Activated T-helper 1 cell treated with anti-CD3 and anti-CD28 coated beads, Interleukin-2, amount 50 U/mL, for 16 hours (primary cell): ENCODE measurements at places on chromosomes 7 and 10.

DNA sequence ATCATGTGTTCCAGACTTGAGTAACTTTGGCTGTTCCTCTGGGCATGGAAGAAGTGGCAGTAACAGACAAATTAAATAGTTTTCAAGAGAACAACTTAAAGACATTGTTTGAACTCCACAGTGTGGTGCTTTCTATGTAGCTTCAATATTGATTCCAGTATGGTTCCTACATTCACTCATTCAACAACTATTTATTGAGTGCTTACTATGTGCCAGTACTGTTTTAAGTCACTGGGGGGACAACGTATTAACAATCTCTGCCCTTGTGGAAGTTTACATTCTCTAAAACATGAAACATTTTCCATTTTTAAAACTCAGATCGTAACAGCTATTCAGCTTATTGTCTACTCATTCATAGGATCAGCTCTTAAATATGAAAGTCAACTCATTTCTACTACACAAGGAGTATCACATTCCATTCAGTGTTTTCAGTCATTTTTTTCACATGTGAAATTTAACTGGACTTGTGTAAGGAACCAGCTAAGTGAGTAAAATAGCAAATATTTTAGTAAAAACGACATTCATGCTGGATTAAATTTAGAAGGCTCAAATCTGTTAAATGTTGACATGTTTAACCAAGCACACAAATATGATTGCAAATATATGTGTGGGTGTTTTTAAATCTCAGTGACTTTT lies 13.6 kb upstream of the CUBN start:
- no peak for DNase-seq

DNA sequence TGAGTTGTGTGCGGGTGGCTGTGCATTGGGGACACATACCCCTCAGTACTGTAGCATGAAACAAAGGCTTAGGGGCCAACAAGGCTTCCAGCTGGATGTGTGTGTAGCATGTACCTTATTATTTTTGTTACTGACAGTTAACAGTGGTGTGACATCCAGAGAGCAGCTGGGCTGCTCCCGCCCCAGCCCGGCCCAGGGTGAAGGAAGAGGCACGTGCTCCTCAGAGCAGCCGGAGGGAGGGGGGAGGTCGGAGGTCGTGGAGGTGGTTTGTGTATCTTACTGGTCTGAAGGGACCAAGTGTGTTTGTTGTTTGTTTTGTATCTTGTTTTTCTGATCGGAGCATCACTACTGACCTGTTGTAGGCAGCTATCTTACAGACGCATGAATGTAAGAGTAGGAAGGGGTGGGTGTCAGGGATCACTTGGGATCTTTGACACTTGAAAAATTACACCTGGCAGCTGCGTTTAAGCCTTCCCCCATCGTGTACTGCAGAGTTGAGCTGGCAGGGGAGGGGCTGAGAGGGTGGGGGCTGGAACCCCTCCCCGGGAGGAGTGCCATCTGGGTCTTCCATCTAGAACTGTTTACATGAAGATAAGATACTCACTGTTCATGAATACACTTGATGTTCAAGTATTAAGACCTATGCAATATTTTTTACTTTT lies 1.8 kb downstream of the DDIT4 start:
- DNase-seq = no peak

- no peak for DNase-seq
These were observed 126.0 kb downstream of the KCNMA1 start for GRCh38 chr10:77511498-77512218.

DNA sequence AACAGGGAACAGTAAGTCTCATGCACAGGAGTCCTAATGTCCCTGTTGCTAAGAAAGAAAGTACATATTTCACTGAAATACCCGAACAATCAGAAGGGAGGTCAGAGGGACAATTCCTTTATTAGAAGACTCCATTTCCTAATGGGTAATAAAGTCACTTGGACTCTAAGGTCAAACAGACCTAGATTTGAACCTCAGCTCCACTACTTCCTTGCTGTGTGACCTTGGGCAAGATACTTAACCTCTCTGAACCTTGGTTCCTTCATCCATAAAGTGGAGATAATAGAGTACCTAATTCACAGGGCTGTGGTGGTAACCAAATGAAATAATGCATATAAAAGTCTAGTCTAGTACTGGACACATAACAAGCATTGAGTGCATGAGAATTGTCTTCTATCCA lies 29.2 kb upstream of the HABP2 start:
- no peak for DNase-seq

DNA sequence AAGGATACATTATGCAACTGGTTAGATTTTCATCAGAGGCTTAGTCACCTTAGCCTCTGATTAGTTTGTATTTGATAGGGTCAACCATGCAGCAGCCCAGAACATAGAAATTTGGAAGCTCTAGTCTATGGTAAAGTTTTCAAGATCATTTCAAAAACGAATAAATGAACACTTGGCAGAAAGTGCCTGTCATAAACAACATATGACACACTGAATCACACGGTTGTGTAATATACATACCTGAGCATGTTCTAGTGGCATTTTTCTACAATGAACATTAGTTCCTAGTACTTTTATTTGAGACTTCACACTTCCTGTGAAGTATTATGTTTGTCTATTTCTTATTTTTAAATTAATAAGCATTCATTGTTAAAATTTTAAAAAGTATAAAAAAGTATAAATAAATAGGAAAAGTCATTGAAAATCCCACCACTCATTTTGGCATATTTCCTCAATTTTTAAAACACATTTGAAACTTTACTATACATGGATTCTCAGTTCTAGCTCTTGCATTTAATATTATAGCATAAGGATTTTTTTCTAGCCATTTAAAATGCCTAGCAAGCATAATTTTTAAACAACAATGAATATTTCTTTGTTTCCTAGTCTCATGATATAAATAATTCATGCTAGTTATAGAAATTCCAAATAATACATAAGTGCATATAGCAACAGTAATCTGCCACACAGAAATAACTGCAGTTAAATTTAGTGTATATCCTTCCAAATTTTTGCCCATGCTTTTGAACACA lies 25.7 kb upstream of the PRPS1L1 start:
- no peak for DNase-seq

- no peak for DNase-seq
These were observed 52.8 kb downstream of the LMBR1 start for GRCh38 chr7:156840134-156840533.

DNA sequence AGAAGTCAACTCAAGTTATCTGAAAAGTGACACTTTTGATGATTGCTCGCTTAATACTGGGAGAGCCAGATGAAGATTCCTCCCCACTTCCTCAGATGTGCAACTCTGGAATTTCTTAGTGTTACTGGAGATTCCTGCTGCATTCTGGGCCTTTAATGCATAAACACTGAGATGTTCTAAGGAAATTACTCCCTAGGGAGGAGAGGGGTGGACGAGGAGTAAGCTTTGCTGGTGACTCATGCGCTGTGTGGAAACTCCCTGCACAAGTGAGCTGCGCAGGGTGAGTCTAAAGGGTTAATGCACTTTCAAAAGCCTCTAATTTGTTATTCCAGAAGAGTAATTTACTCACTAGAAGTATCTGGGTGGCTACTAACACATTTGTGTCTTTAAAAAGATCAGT lies 46.3 kb downstream of the EGFR start:
- no peak for DNase-seq

DNA sequence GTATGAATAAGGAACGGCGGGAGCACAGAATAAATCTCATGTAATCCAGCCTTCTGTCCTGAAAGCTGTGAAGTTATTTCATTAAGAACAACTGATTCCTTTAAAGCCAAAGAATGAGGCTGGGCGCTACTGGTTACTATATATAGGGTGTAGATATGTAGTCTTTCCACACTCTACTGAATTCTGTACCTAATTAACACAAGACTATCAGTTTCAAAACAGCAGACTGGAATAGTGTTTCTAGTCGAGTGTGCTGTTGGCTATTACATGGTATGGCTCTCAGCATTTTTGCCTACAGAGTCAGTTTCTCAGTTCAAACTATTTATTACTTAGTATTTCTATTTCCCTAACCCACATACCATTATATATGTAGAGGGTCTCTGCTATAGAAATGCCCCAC lies 163.3 kb downstream of the THSD7A start:
- DNase-seq = no peak

DNA sequence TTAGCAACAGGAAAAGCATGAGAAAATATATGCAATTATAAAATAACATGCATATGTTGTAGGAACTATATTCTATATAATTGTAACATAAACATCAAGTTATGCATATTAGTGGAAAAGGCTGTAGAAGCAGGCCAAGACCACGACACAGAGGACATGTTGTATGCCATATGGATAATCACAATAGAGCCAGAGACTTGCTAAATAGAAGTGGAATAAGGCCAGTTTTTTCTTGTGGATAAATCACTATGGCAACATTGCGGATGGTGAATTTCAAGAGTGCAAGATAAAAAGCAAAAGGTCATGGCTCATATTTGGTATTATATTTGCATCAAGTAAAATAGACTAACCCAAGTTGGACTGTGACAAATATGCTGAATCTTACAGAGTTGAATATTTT lies 93.0 kb downstream of the PCDH15 start:
- no peak for DNase-seq

DNA sequence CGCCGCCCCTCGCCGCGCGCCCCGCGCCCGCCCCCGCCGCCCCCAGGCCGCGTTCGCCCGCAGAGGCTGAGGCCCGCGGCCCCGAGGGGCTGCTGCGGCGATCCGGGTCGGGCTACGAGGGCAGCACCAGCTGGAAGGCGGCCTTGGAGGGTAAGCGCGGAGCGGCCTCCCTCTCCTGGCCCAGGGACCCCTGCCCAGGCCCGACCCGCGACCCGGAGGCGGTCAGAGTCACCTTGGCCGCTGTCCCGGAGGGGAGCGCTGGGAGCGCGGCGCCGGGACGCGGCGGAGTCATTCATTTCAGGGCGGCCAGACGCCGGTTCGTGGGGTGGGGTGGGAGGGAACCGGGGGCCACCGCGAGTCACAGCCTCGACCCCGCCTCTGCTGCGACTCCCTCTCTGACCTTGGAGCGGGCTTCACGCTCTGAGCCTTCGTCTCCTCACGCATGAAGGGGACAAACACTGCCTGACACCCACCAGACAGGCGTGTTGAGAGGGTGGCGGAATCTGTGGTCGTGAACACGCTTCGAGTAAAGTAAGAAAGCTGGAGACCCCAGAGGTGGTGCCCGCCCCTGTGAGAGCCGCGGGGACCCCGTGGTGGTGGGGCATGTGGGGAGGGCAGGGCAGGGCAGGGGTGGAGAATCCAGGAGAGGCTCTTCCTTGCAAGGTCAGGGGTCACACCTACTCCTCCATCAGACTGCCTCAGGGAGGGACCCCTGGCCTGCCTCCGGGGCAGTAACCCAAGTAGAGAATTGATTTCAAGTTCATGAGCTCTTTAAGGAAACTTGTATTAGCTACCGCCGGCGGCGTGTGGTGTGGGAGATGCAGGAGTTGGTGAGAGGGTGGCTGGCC lies 707 bp downstream of the CLEC2L start:
- DNase-seq = no peak

GRCh38 chr7:127245002-127245401 lies 7.7 kb downstream of the GRM8 start:
- no peak for DNase-seq

- no peak for DNase-seq
These were observed 14.9 kb upstream of the IFIT1B start for GRCh38 chr10:89362929-89363328.

DNA sequence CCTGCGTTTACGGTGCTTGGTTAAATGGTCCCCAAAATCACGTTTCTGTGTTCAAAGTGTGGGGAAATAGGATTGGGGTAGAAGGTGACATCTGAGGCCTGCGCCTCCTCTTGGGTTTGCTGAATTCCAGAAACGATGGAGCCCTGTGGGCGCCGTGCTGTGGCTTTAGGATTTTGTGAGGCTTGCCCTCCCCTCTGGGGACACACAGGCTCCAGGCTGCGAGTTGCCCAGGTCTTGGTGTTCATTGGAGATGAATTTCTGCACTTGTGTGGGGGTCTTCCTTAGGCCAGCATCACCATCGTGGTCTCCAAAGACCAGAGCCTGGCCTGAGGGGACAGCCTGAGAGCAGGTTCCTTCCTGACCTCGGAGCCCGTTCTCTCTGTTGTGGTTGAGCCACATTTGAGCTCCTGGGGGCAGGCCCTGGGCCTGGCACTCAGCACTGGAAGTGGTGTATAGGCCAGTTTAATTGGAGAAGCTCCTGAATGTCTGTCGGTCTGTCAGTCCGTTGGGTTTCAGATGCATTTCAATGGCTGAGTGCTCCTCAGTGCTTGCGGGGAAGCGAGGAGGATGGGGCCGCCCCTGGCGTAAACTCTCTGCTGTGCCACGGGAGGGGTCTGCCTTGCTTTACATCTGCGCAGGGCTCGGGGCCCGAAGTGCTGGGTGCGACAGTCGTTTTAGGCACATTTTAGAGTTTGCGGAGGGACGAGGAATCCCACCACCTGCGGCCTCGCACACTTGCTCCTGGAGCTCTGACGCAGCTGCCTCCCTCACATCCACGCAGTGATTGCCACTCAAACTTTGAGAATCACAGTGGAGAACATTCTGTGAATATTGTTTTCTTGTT lies 71.7 kb downstream of the DNAJB6 start:
- DNase-seq = no peak

DNA sequence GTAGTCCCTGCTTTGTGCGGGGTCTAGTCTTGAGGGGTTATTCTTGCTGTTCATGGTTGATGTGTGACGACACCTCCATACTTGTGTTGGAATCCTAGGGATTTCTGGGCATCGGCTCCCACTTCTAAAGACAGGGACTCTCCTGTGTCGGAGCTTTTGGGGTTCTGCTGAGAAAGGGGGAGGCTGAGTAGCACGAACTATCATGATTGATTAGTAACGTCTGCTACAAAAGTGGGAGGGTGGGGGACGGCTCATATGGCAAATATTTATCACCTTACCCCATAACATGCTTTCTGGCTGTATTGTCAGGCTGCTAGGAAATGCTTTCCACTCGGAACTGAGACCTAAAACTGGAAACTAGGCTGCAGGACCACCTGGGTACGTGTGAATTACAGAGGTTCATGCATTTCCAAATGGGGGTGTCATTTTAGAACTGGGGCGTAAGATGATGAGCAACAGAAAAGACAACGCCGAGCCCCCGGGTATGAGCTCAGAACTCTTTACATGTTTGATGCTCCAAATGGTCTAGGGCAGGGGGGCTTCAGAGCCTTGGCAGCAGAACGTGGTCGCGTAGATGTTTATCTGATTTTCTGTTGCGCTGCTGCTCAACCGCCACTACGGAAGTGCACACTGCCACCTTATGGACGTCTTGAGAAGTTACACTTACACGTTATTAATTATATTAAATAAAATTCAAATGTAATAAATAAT lies 15.1 kb upstream of the NME8 start:
- no peak for DNase-seq
